ENCODE measurements at places on chromosomes 12 and 14.

- DNase-seq: no peak
These were observed 253.3 kb downstream of the SLC15A4 start for GRCh38 chr12:128570191-128571065.

GRCh38 chr12:45475594-45475993 lies 253.9 kb upstream of the ARID2 start:
- no peak for DNase-seq

DNA sequence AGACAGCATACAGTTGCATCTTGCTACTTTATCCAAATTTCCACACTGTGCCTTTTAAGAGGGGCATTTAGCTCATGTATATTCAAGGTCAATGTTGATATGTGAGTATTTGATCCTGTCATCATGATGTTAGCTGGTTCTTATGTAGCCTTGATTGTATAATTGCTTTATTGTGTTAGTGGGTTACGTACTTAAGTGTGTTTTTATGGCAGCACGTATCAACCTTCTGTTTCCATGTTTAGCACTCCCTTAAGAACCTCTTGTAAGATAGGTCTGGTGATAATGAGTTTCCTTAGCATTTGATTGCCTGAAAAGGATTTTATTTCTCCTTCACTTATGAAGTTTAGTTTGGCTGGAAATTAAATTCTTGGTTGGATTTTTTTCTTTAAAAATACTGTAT lies 445.2 kb downstream of the NAV3 start:
- DNase-seq: no peak

DNA sequence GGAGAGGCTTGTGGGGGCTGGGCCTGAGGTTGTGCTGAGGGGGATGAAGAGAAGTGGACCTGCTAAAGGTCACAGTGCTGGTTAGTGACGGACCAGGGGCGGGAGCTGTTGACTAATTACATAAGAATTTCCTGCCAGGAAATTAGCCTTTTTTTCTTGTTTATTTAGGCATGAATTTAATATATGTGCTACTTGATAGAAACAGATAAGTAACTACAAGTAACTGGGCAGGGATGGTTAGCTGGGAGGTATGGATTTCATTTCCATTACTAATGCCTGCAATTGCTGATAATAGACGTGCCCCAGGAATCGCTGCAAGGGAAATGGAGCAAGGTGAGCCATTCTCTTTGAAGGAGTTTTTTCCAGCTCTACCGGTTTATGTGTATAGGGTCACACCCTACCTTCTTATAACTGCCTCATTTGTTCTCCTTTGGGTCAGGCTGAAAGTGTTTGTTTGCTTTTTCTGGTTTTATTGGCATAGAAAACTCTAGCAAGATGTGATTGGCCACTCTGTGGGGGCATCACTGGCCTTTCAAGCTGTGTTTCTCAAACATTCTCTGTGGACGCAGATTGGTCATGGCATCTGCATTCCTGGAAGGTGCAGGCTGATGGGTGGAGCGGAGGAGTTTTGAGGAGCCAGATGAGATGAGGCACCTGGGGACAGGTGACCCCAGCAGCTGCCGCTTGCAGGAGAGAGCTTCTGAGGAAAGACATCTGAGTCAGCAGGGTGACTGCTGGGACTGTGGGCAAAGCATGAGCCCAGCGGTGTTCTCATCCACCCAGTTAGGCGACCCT lies 19.0 kb upstream of the GPRC5A start:
- peak; percentile 62 for DNase-seq

GRCh38 chr12:1723721-1724120 lies 32.9 kb downstream of the ADIPOR2 start:
- no peak for DNase-seq

DNA sequence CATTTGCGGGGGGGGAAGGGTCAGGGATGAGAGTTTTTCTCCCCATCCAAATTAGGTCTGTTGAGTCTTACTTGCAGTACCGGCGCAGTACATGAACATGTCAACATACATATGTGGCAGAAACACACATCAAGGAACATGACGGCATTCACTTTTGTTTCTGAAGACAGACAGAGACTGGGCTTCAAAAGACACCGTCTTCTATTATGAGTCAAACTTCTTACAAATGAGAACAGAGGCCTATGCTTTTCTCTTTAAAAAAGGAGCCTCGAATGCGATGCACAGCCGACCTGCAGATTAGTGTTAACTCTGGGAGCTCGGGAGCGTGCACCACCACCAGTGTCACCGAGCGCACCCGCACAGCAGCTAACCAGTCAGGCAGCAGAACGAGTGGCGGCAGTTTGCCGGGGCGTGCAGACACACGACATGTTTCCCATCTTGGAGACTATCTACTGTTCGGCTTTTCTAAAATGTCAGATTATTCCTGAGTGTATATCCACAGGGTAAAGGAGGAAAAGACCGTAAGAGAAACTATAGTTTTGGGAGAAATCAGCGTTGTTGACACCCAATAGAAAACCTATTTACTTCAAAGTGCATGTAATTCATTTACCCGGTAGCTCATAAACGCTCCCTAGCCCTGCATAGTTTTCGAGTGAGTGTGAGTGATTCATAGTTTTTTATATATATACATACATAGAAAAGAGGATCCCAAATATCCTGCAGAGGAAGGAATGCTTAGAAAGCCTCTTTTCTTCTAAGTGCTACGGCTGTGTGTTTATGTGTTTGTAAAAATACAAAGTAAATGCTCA lies 33.0 kb downstream of the UBR7 start:
- DNase-seq: peak; percentile 31

- peak; percentile 78 for DNase-seq
These were observed 17.9 kb upstream of the PTGR2 start for GRCh38 chr14:73833530-73834260.

DNA sequence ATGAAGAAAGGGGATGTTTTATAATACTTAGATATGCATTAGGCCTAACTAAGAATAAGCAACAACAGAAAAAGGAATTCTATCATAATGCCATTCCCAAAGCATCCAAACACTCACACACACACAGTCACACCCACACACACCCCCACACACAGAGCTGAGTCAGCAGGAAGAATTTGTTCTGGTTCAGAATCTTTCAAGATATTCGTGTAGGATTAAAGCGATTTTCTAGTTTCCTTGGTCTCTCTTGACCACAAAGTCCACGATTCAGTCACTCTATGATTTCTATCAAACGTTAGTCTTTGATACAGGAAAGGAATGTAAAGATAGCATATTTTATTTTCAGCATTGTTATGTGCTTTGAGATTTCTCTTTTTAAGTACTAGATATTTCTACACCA lies 382.6 kb upstream of the DCN start:
- DNase-seq: peak; percentile 24

DNA sequence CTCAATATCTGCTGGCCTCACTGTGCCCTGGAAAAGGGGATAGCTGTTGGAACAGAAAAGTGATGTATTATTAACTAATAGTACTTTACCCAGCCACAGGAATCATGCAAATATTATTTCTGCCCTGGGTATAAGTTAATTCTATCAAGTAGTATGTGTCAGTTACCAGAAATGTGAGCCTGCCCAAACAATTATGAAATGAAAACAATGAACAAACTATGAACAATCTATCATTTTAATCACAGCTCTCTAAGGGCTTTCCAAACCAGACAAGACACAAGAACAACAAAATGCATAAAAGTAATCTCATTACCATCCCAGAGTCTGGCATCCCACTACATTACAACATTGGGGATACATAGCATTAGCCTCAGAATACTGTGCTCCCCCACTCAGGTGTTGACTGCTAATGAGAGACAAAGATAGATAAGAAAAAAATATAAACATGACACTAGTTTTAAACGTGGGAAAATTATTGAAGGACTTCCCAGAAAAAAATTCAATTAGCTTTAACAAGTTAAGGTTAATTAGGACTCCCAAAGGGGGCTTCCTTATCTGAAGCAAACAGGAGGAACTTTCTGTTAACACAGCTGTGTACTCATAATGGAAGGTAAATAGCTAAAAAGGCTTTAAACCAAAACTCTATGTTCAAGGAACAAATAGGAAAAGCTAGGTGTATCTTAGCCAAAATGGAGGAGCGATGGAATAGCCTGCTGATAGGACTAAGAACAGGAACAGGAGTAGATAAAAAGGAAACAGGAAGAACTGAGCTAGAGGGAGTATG lies 3.3 kb downstream of the DCAF5 start:
- DNase-seq: peak; percentile 44

GRCh38 chr14:76954394-76955190 lies 73.9 kb downstream of the IRF2BPL start:
- DNase-seq: no peak

- DNase-seq: no peak
These were observed 170.0 kb downstream of the KLHL28 start for GRCh38 chr14:44791730-44792129.

DNA sequence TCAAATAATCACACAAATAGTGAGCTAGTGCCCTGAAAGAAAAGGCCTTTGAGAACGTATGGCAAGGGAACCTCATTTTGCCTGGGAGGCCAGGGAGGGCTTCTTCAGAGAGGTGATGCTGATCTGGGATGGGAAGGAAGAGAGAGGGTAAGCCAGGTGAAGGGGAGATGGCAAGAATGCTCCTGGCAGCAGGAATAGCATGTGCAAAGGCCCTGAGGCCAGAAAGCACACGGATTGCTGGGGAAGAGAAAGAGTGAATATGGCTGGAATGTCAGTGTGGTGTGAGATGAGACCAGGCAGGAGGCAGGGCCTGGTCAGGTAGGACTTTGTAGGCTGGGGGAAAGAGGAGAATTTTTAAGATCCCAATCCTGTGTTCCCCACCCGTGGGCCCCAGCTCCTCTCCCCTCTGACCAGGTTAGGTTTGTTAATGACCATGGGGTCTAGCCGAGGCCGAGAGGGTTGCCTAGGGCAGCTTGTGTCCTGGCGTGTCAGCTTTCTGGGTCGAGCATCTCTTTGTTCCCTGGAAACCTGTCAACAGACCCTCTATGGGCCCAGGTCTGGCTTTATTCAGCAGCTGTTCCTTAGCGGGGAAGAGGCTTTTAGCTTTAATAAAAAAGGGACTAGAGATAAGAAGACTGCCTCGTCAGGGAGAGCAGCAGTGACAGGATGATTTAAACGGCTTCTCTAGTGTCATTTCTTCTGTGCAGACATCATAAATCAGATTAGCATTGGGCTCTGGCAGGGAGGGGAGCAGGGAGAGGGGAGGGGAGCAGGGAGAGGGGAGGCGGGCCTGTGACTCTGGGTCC lies 123.4 kb downstream of the ADCK1 start:
- DNase-seq: no peak

DNA sequence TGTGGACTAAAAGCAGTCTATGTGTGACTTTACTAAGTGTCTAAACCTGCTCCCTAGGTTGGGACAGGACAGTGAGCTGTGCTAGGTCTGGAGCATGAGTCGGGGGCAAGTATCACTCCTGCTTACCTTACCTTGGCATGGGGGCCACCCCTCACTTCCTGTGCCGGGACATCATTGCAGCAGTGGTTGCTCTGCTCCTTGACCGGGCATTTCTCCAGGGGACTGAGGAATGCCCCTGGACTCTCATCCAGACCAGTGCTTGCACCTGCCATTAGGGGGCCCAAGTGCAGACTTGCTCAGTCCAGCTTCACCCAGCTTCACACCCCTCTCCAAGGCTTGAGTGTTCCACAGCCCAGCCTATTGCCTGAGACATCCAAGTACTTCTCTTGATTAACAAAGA lies 84.7 kb upstream of the NELL2 start:
- DNase-seq: no peak

DNA sequence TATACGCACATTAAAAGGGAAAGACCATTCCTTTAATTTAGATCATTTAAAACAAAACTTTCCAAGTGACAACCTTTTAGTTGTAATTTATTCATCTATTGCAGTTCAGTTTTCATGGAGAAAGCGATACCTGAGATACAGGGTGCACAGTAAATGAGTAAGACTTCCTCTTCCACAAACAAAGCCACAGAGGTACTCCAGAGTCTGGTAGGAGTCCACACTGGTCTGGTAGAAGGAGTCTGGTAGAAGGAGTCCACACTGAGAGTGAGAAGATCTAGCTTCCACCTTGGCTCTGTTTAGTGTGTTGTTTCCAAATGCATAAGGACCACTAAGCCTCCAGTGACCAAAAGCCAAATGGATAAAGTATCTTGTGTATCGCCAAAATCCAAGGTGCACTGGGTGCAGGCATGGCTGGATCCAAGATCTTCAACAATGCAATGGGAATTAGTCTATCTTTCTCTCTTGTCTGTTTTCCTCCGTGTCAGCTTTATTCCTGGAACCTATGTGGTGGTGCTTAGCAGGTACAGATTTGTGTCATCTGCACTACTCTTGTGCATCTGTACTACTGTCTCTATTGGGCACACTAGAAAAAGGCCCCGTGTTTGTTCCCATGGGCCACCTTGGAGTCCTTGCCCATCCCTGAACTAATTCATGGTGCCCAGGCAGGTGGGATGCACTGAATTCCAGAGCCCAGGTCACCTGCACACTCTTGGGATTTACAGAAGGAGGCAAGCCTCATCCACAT lies 331.1 kb downstream of the BCL11B start:
- DNase-seq: no peak

- peak; percentile 95 for DNase-seq
These were observed 17.2 kb downstream of the IFT81 start for GRCh38 chr12:110141389-110141788.

DNA sequence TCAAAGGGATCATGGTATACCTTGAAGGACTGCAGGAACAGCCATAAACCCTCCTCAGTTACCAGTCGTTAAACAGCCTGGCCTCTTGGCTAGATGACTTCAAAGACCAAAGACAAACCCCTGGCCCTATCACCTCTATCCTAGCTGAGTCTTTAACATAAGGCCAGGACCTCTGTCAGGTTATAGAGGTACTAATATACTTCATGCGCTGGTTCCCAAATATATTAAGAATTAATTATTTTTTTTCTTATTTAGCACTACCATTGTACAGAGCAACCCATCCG lies 459.8 kb downstream of the RAD51B start:
- no peak for DNase-seq

DNA sequence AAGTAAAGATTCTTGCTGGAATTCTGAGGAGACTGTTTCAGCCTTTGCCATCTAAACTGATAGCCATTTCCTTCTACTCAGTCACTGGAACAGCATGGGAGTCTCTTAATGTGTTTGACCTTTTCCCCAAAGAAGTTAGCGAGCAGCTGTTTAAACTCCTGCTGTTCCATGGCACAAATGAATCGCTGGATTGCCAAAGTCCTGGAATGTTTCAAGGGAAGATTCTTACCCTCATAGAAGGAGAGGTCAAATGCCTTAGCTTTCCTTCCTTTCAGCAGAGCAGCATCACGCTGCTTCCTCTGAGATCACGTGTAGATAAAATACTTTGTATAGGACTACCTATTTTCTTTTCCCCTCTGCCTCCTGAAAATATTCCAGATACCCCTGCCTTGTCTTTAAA lies 10.5 kb upstream of the NR2C1 start:
- peak; percentile 79 for DNase-seq

GRCh38 chr12:131929581-131930456 lies 743 bp downstream of the PUS1 start:
- DNase-seq: peak; percentile 12

DNA sequence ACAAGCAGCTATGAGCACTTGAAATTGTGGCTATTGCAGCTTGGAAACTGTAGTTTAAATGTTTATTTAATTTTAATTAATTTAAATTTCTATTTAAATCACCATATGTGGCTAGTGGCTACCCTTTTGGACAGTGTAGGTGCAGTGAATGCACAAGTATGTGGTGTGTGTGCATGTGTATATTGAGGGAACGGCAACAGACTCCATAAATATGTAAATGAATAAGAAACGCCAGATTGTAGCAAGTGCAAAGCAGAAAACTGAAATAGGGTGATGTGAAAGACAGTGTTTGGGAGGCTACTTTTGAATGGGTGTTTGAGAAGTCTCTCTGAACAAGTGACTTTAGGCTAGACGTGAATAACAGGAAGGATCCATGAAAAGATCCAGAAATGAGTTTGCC lies 32.7 kb upstream of the CCDC196 start:
- no peak for DNase-seq

Data from AG10803 (cell line).